ENCODE measurements at places on chromosomes 7 and 10.
A peak's percentile ranks its signal among the peaks of the same experiment; 100 is the strongest.

- DNase-seq, result no peak
These were observed 86.3 kb upstream of the NFE2L3 start for GRCh38 chr7:26065652-26066051.

- DNase-seq, result no peak
These were observed 109.3 kb downstream of the SORBS1 start for GRCh38 chr10:95451568-95452524.

- no peak for DNase-seq
These were observed 3.2 kb upstream of the CROT start for GRCh38 chr7:87342231-87342630.

DNA sequence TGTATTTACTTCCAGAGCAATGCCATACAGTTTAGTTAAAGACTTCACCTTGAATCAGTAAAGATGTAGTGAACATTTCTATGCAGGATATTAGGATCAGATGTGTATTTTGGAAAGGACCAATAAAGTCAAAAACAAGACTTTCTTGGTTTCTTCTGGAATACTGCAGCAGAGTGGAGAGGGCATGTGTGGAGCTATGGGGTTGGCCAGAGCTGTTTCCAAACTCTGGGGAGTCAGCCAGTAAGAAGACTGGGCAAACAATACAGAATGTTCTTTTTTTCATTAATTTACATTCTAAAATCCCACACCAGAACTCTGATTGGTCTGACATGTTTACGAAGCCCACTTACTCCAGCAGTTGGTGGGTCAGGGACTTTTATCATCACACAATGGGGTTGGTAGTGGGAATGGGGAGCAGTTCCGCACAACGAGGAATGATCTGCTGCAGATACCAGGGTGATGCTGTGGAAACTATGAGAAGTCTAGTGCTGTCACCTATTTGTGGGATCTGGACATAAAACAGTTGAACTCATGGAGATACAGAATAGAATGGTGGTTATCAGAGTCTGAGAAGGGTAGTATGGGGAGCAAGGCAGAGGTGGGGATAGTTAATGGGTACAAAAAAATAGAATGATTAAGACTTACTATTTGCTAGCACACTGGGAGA lies 267.7 kb downstream of the MALRD1 start:
- no peak for DNase-seq

DNA sequence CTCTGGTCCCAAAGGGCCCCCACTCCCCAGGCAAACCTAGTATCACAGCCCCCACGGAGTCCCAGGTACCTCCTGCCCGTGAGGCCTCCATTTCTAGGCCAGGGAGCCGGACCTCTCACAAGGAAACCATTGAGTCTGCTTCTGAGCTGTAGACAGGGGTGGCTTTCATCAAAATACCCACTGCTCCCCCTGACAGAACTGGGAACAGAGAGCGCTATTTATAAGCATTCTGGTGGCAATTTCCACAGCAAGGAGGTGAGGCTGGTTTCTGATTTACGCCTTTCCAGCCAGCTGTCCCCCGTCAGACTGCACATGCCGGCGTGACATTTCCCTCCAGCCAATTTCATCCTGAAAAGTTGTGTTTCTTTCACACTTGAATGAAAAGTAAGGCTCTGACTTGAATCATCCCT lies 407.5 kb upstream of the PRKCQ start:
- no peak for DNase-seq

GRCh38 chr10:58802047-58802446 lies 289.4 kb downstream of the BICC1 start:
- no peak for DNase-seq

- no peak for DNase-seq
These were observed 257.2 kb downstream of the CTNNA3 start for GRCh38 chr10:67438605-67439304.

GRCh38 chr10:90148116-90148855 lies 446.9 kb downstream of the KIF20B start:
- DNase-seq, result no peak

GRCh38 chr10:30059209-30060107 lies at the start of gene JCAD:
Gene JCAD, minus strand, starts transcription at chr10:30059586. Its CDS starts 11,774 bp downstream, at chr10:30047812.
- peak; percentile 48 for DNase-seq

DNA sequence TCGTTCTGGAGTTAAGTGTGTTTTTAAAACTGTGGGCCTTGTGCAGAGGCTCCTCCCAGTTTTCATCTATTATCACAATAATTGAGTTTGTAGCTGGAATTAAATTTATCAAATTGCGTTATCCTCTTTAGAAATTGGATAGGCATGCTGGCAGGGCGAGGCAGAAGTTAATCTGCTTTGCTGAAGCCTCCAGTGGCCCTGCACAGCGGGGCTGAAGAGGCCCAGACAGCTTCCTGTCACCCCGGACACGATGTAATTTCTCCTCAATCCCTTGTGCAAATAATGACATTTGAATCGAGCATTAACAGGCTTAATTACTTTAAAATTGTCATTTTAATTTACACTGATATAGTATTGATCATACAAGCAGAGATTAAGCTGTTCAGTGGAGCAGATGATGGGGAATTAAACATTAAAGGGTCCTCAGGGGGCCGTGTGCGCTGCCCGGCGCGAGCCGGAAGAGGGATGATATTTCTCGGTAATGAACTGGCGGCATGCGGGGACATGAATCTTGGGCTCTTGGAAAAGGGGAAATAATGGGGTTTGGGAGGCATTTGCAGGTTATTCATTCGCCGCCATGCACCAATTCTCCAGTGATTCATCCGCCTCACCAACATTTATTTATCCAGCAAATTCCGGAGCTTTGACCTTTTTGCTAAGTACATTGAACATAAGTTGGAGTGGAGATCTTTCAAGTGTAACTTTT lies 118.5 kb downstream of the NKX6-2 start:
- DNase-seq, result no peak

- no peak for DNase-seq
These were observed 119.2 kb upstream of the NPVF start for GRCh38 chr7:25347360-25348066.

GRCh38 chr10:49286686-49287085 lies 12.3 kb upstream of the C10orf71 start:
- DNase-seq, result no peak

GRCh38 chr10:5890452-5890915 lies 441 bp downstream of the FBH1 start:
- peak; percentile 41 for DNase-seq

GRCh38 chr10:3963191-3963673 lies 178.2 kb upstream of the KLF6 start:
- no peak for DNase-seq

DNA sequence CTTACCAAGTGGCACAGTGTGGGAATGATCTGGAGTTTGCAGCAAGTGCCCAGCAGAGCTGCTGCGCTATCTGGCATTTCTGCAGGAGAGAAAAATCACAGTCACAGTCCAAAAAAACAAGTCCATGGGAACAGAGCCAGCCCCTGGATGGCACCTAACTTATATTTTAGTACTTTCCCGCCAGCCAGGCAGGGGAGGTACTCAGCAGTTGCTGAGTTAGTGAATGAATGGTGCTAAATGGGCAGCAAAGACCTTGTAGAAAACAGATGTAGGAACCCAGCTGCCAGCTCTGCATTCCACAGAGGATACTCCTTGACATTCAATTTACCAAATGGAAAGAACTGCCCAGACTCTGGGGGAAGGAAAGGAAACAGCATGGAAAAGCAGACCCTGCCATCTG lies 54.5 kb downstream of the GSDME start:
- no peak for DNase-seq
